Amniotic stem cell (primary cell): ENCODE measurements at places on chromosomes 6 and 20.

- DNase-seq: peak; percentile 67
Measured at GRCh38 chr6:27177485-27178406, 69.8 kb upstream of the PRSS16 start.

DNA sequence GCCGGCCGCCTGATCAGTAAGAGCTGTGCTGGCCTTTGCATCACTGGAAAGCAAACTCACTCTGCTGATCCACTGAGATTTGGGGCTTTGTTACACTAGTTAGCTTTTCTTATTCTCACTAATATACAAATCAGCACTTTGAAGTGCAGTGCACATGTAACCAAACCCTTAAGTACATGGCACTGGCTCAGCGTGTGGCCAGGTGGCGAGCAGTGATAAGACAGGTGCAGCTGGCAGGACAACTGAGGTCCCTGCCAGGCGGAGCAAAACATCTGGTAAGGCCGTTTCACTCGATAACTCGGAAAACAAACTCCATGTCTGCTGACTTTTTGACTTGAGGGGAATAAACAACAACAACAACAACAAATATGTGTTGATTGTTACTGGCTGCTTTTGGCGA is 11.0 kb downstream of the GFRA4 start:
- DNase-seq: no peak

DNA sequence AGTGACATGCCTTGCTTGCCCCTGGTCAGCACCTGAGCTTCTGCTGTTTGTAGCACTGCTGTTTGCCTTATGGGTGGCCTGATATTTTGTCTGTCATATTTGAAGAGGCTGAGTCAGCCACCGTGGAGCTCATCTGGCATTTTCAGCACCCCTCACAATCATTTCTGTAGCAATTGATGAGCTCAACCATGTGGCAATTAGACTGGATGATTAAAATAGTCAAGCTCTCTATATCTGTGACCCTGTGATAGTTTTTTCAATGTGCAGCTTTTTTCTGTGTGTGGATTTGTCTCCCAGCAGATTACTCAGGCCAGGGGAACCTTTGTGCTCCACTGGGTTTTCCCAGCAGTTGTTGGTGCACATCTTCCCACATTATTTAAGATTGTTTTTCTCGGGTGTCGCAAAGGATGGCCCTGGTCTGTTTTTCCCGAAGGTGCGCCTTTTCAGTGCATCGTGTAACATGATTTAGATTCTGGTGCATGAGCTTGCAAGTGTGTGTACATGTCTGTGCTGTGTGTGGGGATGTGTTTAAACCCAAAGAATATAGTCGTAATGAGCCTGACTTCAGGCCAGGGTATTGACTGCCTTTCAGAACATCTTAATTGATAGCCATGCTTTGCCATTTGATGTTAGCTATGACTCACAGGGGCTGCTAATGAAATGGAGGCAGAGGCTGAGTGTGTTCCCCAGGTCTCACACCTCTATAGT is 31.6 kb upstream of the GLP1R start:
- no peak for DNase-seq

DNA sequence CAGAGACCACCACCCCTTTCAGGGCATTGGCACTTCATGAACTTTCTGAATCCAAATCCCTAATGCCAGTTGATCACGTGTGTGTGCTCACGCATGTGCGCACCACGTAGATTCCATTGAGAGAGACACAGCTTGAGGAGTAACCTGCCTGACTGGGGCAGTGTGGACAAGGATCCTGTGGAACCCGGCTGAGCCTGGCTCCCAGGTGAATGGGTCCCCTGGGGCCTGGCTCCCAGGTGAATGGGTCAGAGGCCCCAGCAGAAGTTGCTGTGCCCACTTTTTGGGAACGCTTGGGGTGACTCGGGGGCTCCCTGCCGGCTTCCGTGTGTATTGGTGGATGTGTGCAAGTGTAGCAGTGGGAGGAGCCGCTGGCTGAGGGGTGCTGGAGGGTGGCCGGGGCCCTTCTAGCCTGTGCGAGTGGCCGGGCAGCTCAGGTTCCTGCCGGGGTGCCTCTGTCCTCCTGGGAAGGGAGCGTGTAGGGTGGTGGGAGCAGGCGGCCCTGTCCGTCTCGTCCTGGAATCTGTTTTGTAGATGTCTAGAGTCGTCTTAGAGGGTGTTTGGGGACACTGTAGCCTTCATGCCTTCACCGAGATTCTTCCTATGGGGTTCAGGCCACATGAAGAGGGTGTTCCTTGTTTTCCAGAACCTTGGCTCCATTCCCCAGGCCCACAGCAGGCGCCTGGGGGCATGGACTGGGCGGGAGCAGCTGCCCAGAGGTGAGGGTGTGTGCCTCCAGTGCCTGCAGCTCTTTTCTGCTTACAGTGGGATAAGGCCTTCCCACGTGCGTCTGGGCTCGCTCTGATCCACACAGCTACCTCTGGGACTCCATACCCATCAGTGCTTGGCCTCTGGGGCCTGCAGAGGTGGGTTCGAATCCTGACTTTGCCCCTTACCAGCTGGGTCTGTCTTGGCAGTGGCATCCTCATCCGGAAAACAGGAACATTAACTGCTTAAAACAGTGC is 3.2 kb downstream of the RBM38 start:
- DNase-seq: no peak

DNA sequence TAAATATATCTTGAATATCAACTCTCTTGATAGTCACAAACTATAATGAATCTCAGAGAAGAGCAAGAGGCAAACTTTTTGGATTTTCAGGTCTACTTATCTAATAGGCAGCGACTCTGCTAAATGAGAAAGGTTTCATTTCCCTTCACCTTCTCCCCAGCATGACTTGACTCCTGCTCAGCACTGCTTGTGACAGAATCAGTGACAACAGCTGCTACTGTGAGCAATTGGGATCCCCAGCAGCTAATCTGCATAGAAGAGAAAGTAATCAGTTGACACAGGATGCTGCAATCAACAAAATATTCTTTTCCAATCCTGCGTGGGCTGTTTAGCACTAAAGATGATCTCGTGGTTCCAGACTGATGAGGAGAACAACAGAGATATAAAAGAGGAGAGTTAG is 205.5 kb downstream of the MMUT start:
- DNase-seq: no peak

- DNase-seq: no peak
Measured at GRCh38 chr20:36676701-36677421, 30.9 kb upstream of the SLA2 start.

DNA sequence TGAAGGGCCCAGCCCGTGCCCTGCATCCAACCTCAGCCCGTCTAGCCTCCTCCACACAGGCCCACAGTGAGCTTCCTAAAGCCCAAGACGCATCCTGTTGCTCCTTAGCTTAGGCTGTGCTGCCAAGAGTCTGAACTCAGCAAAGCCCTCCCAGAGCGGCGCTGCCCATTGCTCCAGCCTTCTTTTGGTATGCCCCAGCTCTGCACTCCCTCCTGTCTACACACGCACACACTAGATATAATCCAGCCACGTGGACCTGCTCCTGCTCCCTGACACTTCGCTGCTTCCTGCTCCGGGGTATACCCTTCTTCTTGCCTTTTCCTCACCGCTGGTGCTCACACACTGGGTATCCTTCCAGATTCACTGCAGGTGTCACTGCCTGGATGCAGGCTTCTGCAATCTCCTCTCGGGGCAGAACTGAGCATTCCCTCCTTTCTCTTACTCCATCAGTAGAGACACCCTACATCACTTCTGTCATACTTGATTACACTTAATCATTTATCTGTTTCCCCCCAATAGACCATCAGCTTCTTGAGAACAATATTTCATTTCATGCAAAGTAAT is 23.8 kb downstream of the GABRR2 start:
- DNase-seq: no peak

GRCh38 chr6:129567374-129567773 is 142.6 kb downstream of the ARHGAP18 start:
- no peak for DNase-seq

- DNase-seq: no peak
Measured at GRCh38 chr20:37316116-37316774, 26.8 kb downstream of the MANBAL start.

DNA sequence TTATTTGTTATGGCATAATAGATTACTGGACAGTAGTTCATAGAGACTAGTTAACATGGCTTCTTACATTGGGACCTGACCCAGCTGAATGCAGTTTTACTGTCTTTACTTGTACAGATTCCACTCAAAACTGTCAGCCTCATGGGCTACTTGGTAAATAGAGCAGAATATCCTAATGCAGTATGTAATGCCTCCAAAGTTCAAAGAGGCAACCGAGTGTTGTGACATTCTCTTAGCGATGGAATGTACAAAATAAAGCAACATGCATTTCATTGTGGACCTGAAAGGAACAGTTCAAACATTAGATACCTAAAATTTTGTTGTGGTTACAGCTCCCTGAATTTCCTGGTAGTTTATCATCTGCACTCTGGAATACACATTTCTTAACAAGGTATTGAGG is 29.1 kb upstream of the RGS17 start:
- DNase-seq: no peak

- DNase-seq: peak; percentile 84
Measured at GRCh38 chr6:158869826-158870648, 50.9 kb upstream of the EZR start.

DNA sequence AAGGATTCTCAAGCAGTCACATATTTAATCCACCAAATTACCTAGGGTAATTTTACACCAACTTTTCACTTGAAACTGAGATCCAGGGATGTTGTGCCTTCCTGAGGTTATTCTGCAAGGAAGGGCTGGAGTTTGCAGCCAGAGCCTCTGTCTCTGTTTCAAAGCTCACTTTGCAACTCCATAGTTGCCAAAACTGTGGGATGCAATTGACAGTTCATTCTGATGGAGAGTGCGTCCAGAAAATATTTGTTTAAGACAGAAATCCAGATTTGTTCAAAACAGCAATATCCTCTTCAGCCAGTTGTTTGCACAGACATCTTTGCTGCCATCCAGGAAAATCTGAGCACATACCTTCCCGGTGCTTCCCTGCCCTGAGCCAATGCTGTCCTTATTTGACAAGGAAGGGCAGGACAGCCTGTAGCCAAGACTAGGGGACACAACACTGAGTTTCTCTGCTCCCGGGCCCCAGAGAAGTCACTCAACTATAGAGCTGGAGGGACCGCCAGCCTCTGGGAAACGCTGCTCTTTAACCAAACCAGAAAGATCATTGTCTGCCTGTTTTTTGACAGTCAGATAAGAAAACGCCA is 297.4 kb downstream of the HIVEP2 start:
- DNase-seq: no peak

DNA sequence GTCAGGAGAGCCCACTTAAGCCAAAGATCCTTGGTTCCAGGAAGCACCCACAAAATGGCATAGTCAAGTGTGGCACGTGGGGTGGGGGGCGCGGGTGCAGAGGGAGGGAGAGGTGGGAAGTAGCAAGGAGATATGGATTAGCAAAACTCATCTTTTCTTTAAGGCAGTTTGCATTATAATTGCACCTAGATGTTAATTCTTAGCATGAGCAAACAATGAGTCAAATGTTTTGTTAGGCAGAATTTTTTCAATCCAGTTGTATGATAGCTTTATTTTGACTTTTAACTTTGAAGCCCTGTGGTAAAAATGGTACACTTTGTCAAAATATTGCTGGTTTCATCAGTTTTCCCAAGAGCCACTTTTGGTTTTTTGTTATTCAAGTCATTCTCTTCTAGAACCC is 15.0 kb downstream of the SCAND1 start:
- no peak for DNase-seq

DNA sequence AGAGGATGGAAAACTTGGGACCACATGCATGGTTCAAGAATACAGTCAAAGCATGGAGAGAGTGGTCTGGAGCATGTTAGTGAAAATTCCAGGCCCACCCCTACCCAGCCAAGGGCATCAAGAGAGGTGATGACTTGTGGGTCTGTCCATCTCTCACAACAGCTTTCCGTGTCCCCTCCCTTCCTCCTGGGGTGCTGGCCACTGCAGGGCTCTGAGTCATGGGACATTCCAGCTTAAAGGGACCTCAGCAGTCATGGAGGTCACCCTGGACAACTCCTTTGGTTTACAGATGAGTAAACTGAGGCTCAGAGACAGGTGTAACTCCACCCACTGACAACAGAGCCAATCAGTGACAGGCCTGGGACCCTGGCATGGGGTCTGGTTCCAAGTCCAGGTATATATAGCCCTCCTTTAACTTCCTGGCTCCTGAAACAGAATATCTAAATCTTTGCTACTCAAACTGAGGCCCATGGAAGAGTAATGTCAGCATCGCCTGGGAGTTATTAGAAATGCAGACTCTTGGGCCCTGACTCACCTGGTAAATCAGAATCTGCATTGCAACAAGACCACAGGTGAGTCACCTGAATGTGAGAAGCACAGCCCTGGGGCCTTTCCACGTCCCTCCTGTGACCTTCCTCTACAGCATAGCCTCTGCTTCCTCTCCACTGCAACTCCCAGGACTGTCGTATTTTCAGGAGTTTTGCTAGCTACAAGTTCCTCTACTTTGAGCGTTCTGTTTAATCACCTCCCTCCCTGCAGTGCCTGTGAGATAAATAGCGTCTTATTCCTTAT is 170.2 kb downstream of the ZDHHC14 start:
- DNase-seq: no peak

- no peak for DNase-seq
Measured at GRCh38 chr20:12715371-12715770, 293.4 kb upstream of the SPTLC3 start.

GRCh38 chr6:50714487-50715379 is 1.4 kb downstream of the TFAP2D start:
- no peak for DNase-seq

DNA sequence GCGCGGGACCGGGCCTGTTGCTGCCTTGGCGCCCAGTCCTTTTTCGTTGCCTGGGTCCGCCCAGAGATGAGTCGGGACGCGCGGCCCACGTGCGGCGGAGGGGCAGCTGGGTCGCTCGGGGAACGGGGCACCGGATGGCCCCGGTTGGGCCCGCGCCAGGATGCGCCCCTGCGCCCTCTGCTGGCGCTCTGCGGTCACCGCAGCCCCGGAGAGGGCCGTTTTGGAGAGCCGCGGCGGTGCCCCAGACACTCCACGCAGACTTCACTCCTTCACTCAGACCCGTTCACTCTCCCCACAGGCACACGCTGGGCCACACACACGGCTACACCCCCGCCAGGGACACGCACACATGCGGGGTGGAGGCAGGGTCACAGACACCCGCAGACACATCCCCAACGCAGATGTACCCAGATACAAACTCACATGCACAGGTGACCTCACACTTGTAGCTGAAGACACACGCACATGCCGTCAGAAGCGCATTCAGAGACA is 38.8 kb downstream of the SRC start:
- no peak for DNase-seq

- DNase-seq: no peak
Measured at GRCh38 chr6:155595284-155595683, 139.6 kb upstream of the NOX3 start.

GRCh38 chr6:16432075-16433032 is 194.0 kb downstream of the GMPR start:
- DNase-seq: peak; percentile 11
